ENCODE measurements at places on chromosomes 16 and 17. TPM values are rescaled to one million over a fixed set of nuclear protein-coding genes. Genes with fewer than 3 reads are reported as not detected.

DNA sequence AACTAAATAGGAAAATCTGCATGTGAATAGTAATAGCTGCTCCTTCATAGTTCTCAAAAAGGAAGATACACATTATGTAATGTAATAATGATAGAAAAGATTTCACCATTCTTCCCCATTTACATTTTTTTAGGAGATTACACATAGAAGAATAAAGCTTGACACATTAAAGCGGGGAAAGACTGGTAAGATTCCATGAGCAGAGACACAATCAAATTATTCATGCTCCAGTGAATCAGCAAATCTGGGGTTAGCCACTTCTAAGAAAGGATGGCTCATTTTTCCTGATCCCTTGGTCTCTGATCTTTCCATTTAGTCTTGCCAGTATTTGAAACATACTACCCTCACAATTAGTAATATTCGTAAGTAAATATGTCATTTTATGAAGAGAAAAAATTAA lies 81.9 kb downstream of the CA4 start:
- no peak for DNase-seq

Gene FMNL1
- 0.63 TPM for total RNA-seq

Gene CDH8
- not detected for total RNA-seq

Gene SEZ6L2
- total RNA-seq = 0.53 TPM

DNA sequence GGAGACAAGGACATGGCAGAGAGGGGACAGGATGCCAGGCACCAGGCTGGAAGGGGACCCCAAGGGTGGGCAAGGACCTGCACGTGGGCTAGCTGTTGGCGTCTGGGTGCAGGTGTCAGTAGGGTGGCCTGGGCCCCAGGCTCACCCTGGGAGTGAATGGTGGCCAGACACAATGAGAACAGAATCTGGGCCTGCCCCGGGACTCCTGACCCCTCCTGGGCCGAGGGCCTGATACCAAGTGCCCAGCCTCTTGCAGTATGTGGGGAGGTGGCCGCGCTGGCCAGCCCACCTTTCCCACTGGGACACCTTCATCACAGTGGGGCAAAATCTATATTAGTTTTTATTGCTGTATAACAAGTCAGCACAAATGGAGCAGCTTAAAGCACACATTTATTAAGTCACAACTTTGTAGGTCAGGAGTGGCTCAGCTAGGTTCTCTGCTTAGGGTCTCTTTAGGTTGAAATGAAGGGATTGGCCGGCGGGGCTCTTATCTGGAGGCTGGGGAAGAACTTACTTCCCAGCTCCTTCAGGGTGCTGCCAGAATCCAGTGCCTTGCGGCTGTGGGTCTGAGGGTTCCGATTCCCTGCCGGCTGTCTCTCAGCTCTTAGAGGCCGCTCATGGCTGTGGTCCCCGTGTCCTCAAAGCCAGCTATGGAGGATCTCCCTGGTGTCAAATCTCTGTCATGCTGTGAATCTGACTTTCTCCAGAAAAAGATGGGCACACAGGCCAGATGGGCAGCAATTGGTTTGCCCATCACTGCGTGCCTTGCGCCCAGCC lies 3.6 kb downstream of the PRSS33 start:
- DNase-seq = no peak

- no peak for DNase-seq
Observed at GRCh38 chr17:79866791-79867518, 27.7 kb upstream of the CBX4 start.

- no peak for DNase-seq
Observed at GRCh38 chr17:41308251-41308917, 725 bp downstream of the KRTAP16-1 start.

GRCh38 chr16:69283851-69284250 lies 27.3 kb upstream of the VPS4A start:
- DNase-seq = no peak

Gene RASD1
- total RNA-seq = 9.2 TPM

- no peak for DNase-seq
Observed at GRCh38 chr16:51166091-51166490, 15.0 kb upstream of the SALL1 start.

GRCh38 chr17:46020023-46020761 lies 21.1 kb downstream of the STH start:
- no peak for DNase-seq

DNA sequence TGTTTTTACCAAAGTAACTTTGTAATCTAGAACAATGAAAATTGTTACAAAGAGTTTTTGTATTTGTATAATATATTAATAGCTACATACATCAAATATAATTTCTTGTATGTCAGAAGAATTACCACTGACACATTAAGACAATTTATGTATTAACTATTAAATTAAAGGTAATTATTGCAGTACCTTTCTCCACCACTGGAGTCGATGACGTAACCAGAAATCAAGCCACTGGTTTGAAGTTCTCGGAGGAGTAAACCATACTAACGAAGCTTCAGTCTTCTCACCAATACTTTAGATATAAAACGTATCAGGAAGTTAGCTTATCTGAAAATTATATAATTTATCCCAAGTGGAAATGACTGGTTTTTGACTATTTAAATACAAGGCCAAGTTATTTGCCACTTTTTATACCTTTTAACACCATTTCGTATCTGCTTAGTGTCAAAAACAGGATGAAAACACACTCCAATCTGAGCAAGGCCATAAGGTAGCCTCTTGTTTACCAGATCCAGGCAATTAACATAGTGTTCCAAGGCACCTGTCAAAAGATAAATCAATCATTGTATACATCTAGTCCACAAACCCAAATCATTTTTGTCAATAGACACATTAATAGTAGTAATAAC lies 4.3 kb downstream of the POLG2 start:
- DNase-seq = no peak

- DNase-seq = no peak
Observed at GRCh38 chr16:14014284-14014625, 56.9 kb upstream of the MRTFB start.

DNA sequence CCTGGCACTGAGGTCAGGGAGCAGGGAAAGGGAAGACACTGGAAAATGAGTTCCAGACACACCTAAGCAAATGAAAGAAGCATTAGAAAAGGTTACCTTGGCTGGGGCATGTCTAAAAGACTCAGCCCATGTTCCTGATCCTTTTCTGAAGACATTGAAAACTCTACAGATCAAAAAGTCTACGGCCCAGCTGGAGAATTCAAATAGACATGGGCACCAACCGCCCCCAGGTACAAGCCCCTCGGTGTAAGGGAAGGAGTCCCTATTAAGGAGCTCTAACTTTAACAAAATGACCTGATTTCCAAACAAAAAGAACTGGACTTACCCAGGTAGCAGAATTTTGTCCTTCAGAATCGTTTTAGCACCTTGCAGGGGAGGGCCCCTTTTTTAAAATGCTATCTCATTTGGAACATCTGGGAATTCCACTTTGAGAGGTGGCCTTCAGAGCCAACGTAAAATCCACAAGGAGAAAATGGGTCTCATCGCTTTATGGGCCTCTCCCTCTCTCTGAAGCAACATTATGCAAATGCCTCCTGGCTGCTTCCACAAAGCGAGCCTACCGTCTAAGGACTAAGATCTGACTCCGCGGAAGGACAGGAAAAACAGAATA lies 43.6 kb upstream of the RBFOX3 start:
- no peak for DNase-seq

GRCh38 chr17:67132366-67132765 lies 88.0 kb downstream of the CACNG1 start:
- no peak for DNase-seq

Measured in pulmonary artery endothelial cell (primary cell).